Body of pancreas (tissue), 4 donors: ENCODE measurements at places on chromosomes 11 and 22.

- no peak overlapping the region for H3K27ac ChIP-seq
- H3K4me1 ChIP-seq, result peaks cover 27% of the 10 kb centered on the region
- H3K36me3 ChIP-seq, result peaks cover 2% of the 10 kb centered on the region
- no peaks in the 10 kb centered on the region for H3K27me3 ChIP-seq
Observed at GRCh38 chr22:20526628-20527355, 19.4 kb downstream of the MED15 start.

- no peaks in the 10 kb centered on the region for H3K36me3 ChIP-seq
- DNase-seq, result no peak
- no peak overlapping the region for H3K4me3 ChIP-seq
- H3K27ac ChIP-seq, result no peak overlapping the region
- no peaks in the 10 kb centered on the region for H3K4me1 ChIP-seq
Observed at GRCh38 chr22:36948273-36949225, 35.1 kb downstream of the CSF2RB start.

DNA sequence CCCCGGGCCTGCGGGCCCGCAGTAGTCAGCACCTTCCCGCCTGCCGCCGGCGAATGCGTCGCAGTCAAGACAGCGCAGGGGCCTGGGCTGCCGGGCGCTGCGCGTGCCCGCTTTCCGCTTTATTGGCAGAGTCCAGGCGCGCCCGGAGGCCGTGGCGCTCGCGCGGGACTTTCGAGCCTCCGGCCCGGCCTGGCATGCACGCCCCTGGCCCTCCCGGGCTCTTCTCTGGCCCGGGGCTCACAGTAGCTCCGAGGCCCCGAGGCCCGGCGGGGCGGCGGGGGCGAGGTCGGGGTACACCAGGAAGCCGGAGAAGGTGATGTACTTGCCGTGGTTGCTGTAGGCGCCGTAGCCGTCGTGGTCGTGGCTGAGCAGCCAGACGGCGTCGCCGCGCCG is 3.1 kb downstream of the FAM180B start:
- peaks cover 28% of the 10 kb centered on the region for H3K27me3 ChIP-seq
- H3K36me3 ChIP-seq, result no peaks in the 10 kb centered on the region
- no peak overlapping the region for H3K27ac ChIP-seq
- H3K4me3 ChIP-seq, result no peak overlapping the region
- no peak for DNase-seq

GRCh38 chr11:132093536-132094259 is 723.3 kb downstream of the NTM start:
- H3K36me3 ChIP-seq, result no peaks in the 10 kb centered on the region
- no peak for DNase-seq
- no peak overlapping the region for H3K4me3 ChIP-seq
- no peaks in the 10 kb centered on the region for H3K4me1 ChIP-seq
- no peaks in the 10 kb centered on the region for H3K27me3 ChIP-seq

- no peaks in the 10 kb centered on the region for H3K4me1 ChIP-seq
- DNase-seq, result no peak
- no peak overlapping the region for H3K4me3 ChIP-seq
- no peaks in the 10 kb centered on the region for H3K36me3 ChIP-seq
Observed at GRCh38 chr11:12143461-12144258, 33.3 kb downstream of the MICAL2 start.

DNA sequence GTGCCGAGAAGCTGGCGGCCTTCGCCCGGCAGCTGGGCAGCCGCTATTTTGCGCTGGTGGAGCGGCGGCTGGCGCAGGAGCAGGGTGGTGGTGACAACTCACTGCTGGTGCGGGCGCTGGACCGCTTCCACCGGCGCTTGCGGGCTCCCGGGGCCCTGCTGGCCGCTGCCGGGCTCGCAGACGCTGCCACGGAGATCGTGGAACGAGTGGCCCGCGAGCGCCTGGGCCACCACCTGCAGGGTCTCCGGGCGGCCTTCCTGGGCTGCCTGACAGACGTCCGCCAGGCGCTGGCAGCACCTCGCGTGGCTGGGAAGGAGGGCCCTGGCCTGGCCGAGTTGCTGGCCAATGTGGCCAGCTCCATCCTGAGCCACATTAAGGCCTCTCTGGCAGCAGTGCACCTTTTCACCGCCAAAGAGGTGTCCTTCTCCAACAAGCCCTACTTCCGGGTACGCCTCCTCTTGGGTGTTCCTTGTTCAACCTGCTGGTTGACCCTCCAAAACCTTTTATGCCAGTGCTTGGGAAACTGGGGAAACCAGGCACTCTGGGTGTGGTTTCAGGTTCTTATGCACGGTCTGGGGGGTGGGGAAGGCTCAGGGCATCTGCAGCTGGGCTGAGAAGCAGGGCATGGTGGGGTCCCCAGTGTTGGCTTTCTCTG is 3.1 kb upstream of the TM7SF2 start:
- no peak for DNase-seq
- H3K36me3 ChIP-seq, result no peaks in the 10 kb centered on the region
- H3K27ac ChIP-seq, result no peak overlapping the region
- H3K27me3 ChIP-seq, result no peaks in the 10 kb centered on the region
- H3K4me3 ChIP-seq, result no peak overlapping the region
- H3K4me1 ChIP-seq, result peaks cover 54% of the 10 kb centered on the region
